SJCRH30 (cell line): ENCODE measurements at places on chromosomes 2 and 18.

DNA sequence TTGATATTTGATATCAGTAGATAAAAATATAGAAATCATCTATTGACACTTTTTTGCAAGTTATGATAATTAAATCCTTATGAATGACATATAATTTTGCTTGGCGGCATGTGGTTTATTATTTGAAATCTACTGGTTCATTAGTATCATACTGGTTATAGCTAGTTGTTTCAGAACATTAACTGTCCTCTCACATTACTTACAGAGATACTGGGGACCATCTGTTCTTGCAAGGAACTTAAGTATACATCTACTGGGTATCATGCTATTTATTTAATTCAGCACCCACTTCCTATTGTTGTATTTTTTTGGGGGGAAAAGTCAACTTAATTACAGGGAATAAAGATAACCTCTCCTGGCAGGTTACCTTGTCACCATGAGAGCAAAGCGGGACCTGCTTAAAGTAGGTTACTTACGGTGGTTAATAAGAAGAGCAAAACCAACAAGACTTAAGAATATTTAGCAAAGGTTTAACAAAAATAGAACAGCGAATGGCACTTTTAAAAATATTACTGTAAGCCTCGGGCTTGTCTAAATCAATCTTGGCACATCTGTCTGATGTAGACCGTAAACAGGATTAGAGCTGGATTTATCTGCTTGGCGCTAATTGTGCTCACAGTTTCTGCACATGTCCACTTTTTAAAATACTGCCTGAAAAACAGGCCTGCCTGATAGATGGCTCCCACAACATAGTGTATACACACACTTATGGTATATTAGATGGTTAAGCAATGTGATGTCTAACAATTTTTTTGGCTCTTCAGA, 41.8 kb downstream of the CERKL start:
- DNase-seq: no peak

DNA sequence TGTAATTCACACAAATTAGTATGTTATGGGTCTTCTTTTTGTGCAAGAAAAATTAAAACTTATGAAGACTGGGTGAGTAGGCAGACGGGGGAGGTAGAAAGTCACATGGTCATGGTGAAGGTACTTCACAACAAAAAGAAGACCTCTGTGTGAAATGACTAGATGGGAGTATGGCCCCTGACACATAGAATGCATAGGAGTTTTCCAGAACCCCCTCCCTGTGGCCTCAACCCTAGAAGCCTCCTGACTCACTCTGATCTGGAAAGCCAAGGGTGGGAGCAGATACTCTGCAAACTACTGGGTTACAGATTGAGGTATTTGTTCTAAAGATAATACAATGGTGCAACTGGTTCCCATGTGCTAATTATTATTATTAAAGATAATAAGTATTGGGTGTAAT, 23.2 kb downstream of the SATB2 start:
- DNase-seq: no peak

DNA sequence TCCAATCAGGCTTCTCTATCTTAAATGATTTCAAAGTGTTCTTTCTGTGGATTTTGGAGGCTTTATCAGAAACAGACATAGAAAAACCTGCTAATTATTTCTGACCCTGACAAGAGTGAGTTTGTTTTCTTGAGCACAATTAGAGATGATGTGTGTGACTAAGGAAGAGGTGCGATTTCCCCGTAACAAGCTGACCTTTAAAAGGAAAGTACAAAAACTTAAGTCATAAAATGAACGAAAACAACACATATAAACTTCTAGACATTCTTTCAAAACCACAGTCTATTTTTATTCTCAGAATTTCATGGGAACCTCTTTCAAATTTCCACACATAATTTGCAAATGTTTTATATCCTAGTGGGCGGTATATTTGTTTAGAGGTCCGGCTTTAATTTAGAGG, 604.8 kb downstream of the CPS1 start:
- no peak for DNase-seq

DNA sequence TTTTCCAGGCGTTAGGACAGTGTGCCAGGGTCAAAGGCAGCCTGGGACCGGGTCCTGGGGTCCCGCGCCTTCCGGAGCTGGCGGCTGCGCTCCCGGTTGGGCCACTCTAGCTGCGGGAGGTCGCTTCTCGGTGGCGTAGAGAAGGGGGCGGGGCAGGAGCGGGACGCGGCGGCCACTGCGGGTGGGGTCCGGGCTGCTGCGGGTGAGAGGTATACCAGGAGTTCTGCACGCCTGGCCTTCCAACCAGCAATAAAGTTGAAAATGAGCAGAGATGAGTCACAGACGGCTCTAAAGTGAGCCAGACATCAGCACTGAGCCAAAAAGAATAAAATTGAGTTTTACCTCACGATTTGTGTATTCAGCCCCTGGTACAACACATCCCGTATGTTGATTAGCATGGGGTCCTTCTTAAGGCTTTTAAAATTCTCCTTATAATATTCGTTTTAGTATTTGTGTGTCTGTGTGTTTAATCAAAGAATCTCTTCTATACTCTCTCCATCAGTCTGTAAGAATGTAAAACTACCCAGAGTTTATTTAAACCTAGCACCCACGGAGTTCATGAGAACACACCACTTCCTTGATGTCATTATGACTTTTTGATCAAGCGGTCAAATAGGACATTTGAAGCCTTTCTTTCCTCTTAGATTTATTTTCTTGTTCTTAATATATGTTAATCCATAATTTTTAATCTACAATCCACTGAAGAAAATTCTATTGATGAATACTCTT, at the start of gene C1GALT1C1L:
Gene C1GALT1C1L, minus strand, starts transcription at position 108 of the 729 bp plus-strand sequence. Its CDS starts 107 bp downstream, at position 1.
- peak; percentile 64 for DNase-seq

DNA sequence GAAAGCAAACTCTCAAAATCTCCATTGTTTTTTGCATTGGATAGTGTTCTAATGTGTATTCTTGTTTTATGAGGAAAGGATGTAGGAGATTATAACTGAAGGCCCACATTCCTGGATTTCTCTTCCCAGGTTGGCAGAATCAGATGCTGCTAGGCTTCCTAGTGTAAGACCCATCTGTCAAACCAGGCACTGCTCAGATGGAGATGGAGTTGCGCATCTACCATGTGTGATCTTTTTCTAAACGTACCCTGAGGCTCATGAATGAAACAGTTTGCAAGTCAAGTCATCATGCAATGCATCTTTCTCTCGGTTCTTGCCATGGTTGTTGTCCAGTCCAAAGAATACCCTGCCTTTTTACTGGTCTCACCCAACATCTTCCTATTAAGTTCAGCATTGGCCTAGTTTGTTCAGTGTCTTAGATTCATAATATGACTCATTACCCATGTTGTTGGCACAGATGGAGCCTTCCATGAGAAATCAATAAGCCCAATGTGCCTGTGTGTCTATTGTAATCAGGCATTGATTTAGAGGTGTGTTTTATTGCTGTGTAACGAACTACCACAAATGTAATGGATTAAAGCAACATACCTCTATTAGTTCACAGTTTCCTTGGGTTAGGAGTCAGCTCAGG, 127.4 kb downstream of the NYAP2 start:
- DNase-seq: no peak

DNA sequence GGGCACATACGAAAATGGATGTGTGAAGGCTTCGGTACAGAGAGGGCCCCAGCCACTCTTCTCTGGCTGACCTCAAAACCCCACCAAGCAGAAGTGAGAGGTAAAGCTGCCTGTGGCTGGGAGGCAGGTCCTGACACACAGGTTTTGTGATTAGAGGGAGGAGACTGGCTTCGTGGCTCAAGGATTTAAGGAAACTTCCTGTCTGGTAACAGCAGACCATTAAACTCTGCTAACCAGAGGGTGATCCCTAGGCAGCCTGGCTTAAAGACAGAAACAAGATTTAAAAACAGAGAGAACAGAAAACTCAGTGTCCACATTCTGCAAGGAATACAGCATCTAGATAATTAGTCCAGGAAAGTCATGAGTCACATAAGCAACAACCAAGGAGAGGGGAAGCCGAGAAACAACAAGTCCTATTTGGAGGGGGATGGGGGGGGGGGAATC, 101.9 kb downstream of the NFATC1 start:
- DNase-seq: no peak

DNA sequence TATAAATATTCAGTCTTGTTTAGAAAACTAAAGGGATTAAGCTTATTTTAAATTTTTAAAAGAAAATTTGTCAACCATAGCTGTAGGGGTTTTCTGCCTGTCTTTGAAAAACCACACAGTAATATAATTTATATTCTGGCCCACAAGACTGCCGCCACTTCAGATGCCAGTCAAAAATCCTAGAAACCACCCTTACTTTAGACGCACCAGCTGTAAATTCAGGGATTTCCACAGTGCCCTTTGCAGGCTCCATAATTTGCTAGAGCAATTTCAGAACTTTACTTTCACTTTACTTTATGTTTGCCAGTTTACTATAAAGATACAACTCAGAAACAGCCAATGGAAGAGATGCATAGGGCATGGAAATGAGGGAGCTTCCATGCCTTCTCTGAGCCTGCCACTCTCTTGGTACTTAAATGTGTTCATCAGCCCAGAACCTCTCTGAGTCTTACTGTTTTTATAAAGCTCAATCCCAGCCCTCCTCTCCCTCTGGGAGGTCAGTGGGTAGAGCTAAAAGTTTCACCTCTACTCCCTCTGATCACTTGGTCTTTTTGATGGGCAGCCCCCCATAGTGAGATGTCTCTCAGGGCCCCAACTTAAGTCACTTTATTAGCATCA, 63.3 kb downstream of the KYNU start:
- no peak for DNase-seq

- no peak for DNase-seq
These were observed 35.0 kb downstream of the TTC32 start for GRCh38 chr2:19866771-19867170.

- no peak for DNase-seq
These were observed 48.7 kb downstream of the RRM2 start for GRCh38 chr2:10171006-10171800.

GRCh38 chr18:44735096-44735495, 54.4 kb downstream of the SETBP1 start:
- DNase-seq: no peak

- no peak for DNase-seq
These were observed 16.5 kb upstream of the CERS6 start for GRCh38 chr2:168439536-168439935.

DNA sequence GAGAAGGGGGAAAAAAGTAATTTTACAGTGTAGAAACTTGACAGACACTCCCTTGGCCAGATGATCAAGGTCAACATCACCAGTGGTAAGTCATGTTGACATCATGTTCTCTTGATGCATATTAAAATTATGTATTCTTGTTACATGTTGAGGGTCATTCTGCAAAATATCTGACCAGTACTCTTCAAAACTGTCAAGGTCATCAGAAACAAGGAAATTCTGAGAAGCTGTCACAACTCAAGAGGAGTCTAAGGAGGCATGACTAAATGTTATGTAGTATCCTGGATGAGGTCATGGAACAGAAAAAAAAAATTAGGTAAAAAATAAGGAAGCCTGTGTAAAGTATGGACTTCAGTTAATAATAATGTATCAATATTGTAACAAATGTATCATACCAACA, 6.3 kb downstream of the SGPP2 start:
- DNase-seq: no peak

- no peak for DNase-seq
These were observed 2.9 kb downstream of the SLC11A1 start for GRCh38 chr2:218384975-218385374.

GRCh38 chr2:200373973-200374416, 67.5 kb downstream of the SPATS2L start:
- DNase-seq: no peak

- no peak for DNase-seq
These were observed 142.3 kb upstream of the ZFP36L2 start for GRCh38 chr2:43368483-43369385.

- DNase-seq: no peak
These were observed 16.3 kb upstream of the MFF start for GRCh38 chr2:227308784-227309183.

DNA sequence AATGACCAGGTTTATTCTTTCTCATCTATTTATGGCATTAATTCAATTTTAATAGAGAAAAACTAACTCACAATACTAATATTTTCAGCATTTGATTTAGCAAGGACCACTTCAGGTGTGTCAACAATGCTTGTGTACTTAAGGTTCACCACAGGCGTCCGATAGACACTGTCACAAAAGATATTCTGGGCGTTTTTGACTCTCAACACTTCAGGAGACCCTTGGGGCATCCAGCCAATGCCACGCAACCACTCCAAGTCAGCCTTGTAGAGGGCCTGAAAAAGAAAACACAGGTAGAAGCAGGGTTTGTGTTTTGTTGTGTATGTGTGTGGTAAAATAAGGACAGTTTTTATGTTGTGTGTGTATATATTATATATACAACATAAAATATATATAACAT, 158.2 kb downstream of the NEB start:
- no peak for DNase-seq

- peak; percentile 35 for DNase-seq
These were observed 81.2 kb downstream of the INSIG2 start for GRCh38 chr2:118169359-118170005.

DNA sequence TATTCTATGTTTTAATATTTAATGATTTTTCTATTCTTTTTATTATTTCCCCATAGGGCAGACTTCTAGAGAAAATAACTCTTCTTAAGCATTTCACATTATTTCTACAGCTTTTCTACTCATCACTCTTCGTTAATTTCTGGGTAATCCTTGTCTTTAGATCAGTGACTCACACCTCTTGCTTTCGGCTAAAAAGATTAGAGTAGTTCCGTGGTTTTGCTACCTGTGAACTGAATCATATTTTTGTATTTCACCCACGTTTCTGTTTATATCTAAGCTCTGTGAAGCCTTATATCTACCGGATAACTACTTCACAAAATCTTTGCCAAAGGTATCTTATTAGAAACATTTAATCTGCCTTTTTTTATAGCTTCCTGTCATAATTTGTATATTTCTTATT, 685.5 kb upstream of the FSHR start:
- DNase-seq: no peak

GRCh38 chr18:965921-966758, 61.5 kb downstream of the ADCYAP1 start:
- no peak for DNase-seq

DNA sequence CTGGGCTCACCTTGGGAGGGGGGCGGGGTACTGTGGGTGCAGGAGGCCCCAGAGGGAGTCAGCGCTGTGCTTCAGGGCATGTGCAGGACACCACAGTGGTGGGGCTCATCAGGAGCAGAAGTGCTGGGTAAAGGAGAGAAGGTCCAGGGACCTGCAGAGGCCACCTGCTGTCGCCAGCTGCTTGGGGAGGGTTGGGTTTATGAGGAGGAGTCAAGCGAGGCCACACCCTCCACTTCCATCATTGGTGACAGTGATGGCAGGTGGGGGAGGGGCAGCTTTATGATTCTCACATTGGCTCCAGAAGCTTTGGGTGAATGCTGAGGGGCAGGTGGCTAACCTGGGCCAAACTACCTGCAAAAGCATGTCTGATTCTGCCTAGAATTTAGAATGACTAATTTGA, 392.6 kb downstream of the HRH4 start:
- no peak for DNase-seq

DNA sequence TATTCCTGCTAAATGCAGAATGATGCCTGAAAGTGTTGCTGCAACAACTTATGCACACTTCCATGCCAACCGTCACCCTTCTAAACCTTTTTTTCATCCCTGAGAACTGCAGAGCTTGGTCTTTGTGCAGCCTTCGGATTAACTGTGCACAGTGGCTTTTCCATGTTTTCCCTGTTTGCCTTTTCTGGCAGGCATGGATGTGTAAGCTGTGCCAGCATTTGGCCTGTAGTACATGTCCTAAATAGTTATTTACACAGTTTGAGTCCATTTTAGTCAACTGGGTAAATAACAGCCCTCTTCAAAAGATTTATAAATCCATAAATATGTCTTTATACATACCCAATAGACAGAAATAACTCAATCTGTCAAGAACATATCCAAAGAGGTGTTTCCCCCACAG, 31.5 kb downstream of the MEIS1 start:
- no peak for DNase-seq

GRCh38 chr2:189526241-189526640, 54.3 kb downstream of the SLC40A1 start:
- DNase-seq: no peak
